ENCODE measurements at places on chromosomes 16 and 17.

GRCh38 chr17:10463402-10463801 lies 6.0 kb downstream of the MYH4 start:
- DNase-seq, result no peak

DNA sequence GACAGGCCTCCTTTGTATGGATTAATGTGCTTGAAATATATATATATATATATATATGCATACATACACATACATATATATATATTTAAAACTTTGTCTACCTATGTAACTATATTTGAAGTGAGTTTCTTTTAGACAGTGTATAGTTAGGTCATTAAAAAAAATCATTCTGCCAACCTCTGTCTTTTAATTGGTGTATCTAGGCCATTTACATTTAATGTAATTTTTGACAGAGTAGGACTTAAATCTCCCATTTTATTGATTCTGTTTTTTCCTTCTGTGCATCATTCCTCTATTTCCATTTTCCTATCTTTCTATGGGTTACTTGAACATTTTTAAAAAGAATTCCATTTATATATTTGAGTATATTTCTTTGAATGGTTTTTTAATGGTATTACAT lies 125.2 kb downstream of the IRF8 start:
- DNase-seq, result no peak

- no peak for DNase-seq
Measured at GRCh38 chr16:4749700-4750257, 15.4 kb downstream of the DNAAF8 start.

DNA sequence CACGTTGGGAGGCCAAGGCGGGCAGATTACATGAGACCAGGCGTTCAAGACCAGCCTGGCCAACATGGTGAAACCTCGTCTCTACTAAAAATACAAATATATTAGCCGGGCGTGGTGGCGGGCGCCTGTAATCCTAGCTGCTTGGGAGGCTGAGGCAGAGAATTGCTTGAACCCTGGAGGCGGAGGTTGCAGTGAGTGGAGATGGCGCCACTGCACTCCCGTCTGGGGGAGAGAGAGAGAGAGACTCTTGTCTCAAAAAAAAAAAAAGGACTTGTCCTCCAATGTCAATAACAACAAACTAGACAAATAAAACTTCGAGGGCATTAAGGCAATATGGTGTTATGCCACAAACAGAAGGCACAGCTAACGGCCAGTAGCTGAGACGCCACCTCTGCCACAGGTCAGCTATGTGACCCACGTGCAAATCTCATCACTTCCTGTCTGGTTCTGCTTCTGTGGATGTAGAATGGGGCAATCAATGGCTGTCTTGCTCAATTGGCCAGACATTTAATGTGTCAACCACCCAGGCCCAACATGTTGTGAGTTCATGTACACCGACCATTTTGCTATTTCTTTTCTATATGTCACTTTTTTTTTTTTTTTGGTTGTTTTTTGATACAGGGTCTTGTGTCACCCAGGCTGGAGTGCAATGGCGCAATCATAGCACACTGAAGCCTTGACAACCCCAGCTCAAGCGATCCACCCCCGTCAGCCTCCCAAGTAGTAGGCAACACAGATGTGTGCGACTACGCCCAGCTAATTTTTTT lies 834 bp upstream of the TXNDC11 start:
- no peak for DNase-seq

DNA sequence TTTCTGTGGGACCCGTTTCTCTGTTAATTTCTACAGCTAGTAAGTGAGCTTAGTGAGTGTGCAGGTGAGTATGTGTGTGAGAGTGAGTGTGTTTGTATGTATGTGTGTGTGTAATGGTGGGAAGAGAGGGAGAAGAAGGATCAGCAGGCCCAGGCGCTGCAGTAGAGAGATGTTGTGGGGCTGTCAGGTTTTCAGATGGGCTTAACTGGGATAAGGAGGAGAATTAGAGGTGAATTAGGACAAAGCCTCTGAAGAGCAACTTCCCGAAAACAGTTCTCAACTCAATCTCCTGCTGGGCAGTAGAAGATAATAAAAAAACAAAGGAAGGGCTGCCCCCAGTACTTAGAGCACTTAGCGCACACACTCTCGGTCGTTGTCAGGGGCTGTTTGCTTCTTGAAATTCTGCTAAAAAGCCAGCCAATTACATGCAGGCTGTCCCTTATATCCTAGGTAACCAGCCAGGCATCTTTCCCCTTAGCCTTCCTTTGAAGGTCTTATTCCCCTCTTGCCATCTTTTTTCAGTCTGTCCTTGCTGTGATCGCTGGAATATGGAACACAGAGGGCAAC lies 63.4 kb downstream of the CLEC16A start:
- DNase-seq, result no peak

Measured in stimulated activated CD4-positive, alpha-beta T cell treated with anti-CD3 and anti-CD28 coated beads, TNF-alpha, amount 100 ng/mL, for 4 hours (primary cell).